Substantia nigra (tissue), 51 donors: ENCODE measurements at places on chromosomes 2 and 18.

- DNase-seq, result peak; percentile 51
Measured at GRCh38 chr2:239803766-239804115, 221.4 kb downstream of the NDUFA10 start.

- no peak for DNase-seq
Measured at GRCh38 chr18:7383002-7383980, 152.4 kb downstream of the LRRC30 start.

DNA sequence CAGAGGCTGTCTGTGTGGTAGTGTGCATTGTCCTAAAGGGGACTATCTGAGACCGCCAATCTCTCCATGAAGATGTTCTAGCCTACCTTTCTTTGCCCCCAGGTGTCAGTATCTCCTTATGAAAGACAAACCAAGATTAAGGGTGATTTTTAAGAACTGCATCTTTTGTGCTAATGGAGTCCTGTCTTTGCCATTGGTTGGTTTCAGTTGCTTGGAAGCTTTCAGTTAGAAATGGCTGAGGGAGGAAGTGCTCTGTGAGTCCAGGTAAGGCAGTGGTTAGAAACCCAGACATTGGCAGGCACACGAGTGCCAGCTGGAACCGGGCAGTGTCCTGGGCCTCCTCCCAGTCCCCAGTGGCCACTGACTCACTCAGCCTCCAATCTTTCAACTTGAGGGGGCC is 111.3 kb downstream of the DOCK10 start:
- no peak for DNase-seq

- DNase-seq, result no peak
Measured at GRCh38 chr18:48074929-48075706, 144.7 kb upstream of the SMAD2 start.

GRCh38 chr2:1742301-1742680 is 2.0 kb downstream of the PXDN start:
- no peak for DNase-seq

GRCh38 chr2:211455216-211455841 is 898.9 kb downstream of the CPS1 start:
- DNase-seq, result peak; percentile 39

DNA sequence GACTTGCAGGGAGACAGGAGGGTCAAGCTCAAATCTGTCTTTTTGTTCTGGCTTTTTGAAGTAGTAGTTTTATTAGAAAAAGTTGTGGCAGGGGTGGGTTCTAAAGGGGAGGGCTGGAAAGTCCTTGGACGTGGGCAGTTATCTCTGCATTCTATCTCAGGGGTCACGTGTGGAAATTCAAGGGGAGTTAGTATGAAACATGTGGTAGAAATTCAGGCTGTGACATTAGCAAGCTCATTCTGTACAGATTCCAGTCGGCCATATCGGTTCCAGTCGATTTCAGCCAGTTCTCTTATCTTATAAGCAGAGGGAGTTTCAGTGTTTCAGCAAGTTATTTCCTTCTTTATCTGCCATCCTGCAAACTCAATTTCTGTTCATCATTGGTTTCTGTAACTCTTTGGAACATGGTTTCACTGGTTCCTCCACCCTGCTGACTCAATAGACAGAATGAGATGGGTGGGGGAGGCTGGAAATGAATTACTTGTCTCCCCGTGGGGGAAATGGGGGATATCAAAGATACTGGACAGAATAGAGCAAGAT is 53.0 kb downstream of the RAB27B start:
- no peak for DNase-seq

DNA sequence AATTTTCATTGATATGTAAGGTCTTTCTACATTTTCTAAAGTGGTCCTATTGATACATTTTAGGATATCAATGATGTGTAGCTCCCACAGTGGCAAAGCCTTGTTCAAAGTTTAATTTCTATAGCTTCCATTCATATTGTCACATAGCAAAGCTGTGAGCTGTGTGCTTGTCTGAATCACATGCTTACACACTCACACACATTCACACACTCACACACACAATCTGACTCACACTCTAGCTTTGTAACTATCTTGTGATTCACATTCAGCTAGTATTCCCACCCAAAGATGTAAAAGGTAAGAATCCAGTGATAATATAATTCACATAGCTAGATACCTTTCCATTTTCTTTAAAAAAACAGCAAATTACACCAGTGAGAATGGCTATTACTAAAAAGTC is 58.7 kb downstream of the MAPRE2 start:
- no peak for DNase-seq

DNA sequence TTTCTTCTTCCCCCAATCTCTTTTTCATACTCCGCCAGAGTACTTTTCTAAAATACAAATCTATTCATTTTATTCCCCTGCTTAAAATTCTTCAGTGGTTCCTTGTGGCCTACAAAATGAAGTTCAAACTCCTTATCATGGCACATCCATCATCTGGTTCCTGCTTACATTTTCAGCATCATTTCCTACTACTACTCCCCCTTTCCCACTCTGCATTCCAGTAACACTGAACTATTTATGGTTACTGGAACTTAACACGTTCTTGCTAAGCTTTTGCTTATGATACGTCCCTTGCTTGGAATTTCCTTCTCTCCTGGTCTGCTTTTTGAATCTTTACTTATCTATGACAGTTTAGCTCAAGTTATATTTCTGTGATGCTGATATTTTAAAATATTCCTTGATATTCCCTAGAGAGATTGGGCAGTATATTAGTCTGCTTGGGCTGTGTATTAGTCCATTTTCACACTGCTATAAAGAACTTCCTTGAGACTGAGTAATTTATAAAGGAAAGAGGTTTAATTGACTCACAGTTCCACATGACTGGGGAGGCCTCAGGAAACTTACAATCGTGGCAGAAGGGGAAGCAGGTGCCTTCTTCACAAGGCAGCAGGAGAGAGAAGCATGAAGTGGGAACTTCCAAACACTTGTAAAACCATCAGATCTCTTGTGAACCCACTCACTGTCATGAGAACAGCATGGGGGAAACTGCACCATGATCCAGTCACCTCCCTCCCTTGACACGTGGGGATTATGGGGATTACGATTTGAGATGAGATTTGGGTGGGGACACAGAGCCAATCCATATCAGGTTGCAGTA is 53.2 kb downstream of the BMPR2 start:
- DNase-seq, result no peak

DNA sequence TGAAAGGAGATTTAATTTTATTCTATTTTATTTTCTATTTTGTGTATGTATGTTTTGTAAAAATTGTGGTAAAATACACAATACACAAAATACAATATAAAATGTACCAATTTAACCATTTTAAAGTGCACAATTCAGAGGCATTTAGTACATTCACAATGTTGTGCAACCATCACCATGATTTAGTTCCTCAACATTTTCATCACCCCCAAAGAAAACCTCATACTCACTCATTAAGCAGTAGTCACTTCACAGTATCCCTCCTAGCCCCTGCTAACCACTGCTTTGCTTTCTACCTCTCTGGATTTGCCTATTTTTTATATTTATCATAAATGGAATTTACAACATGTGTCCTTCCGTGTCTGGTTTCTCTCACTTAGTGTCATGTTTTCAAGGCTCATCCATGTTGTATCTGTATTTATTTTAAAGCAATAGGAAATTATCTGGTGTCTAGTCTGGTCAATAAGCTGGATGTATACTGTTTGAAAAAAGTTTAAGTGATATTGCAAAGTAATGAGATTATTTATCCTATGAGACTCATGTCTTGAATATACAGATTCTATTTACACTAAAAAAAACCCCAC is 77.9 kb upstream of the GLS start:
- no peak for DNase-seq

DNA sequence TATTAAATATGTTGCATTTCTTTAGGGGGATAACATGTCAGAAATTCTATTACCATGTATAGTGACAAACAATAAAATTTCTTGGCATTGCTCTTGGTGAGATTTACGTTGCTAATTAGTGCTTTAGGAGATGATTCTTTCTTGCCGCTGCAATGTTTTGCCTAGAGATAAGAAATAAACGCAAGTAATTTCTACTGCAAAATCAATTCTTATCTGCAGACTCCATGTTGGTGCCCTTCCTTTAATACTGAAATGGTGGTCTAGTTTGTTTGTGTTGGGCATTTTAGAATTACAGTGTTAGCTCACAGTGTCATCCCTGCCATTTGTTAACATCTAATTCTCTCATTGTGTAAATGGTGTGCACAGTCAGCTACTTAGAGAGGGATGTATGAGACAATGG is 34.6 kb downstream of the ASXL3 start:
- DNase-seq, result no peak

- DNase-seq, result no peak
Measured at GRCh38 chr2:233015019-233015645, 2.1 kb upstream of the NGEF start.

DNA sequence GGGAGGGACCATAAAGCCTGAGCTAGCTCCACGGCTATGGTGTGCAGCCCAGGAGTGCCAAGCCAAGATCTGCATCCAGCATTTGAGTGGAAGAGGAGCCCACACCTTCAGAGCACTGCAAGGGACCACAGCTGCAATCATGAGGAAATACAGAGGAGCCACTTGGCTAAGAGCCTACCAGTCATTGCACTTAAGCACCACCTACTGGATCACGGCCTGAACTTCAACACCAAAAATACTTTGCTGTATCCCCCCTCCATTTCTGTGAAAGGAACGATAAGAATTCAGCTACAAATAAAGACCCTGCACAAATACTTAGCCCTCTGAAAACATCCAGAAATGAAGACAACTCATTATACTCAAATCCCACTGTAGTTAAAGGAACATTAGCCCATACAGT is 545.3 kb downstream of the TSN start:
- no peak for DNase-seq

- no peak for DNase-seq
Measured at GRCh38 chr2:4217737-4218136, 514.4 kb downstream of the DCDC2C start.

DNA sequence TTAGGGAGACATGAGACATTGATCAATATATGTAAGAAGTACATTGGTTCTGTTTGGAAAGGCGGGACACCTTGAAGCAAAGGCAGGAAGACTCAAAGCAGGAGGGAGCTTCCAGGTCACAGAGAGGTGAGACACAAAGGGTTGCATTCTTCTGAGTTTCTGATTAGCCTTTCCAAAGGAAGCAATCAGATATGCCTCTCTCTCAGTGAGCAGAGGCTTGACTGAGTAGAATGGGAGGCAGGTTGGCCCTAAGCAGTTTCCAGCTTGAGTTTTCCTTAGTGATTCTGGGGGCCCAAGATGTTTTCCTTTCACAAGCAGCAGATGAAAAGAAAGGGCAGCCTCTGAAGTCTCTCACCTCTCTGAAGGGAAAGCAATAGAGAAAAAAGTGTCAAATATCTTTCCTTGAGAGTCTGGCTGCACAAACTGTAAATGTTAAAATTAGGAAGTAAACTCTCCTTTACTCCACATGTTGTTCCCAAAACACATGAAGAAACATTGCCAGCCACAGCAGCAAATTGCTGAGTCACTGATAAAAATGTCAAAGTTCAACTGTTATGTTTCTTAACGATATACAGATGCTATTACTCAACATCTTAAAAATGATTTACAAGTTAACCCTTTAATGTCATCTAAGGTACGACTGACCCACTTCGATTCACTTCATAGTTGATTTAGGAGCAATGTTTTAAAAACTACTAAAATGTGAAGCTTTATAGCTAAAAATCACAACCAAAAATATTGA is 40.3 kb downstream of the CYB5A start:
- no peak for DNase-seq

GRCh38 chr2:204650611-204651010 is 105.3 kb downstream of the PARD3B start:
- DNase-seq, result no peak

DNA sequence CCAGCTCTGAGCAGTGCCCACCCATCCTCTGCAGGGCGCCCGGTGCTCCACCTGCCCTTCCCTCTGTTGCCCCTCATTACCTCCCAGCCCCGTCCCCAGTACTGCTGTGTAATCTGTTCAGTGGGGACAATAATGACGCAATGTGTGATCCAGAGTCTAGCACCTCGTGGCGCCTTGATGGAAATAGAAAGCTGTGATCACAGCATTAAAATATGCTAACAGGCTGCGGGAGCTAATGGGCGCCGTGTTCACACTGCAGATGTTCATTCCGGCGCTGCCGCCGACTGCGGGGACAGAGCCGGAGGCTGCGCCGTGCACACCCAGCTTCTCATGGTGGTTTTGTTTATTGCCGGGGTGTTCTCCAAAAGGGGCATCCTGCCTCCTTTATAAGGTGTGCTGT is 235.2 kb downstream of the LDLRAD4 start:
- DNase-seq, result no peak

GRCh38 chr2:45821558-45822271 is 170.2 kb downstream of the PRKCE start:
- peak; percentile 73 for DNase-seq

- no peak for DNase-seq
Measured at GRCh38 chr2:189249171-189249570, 69.6 kb upstream of the COL5A2 start.

GRCh38 chr2:128086244-128086643 is 4.8 kb upstream of the UGGT1 start:
- no peak for DNase-seq

GRCh38 chr18:944440-944839 is 39.8 kb downstream of the ADCYAP1 start:
- no peak for DNase-seq

GRCh38 chr18:2894131-2894840 is 47.5 kb downstream of the EMILIN2 start:
- no peak for DNase-seq

- no peak for DNase-seq
Measured at GRCh38 chr2:159773886-159774285, 24.1 kb downstream of the CD302 start.

GRCh38 chr2:167069855-167070254 is 181.6 kb downstream of the XIRP2 start:
- no peak for DNase-seq

DNA sequence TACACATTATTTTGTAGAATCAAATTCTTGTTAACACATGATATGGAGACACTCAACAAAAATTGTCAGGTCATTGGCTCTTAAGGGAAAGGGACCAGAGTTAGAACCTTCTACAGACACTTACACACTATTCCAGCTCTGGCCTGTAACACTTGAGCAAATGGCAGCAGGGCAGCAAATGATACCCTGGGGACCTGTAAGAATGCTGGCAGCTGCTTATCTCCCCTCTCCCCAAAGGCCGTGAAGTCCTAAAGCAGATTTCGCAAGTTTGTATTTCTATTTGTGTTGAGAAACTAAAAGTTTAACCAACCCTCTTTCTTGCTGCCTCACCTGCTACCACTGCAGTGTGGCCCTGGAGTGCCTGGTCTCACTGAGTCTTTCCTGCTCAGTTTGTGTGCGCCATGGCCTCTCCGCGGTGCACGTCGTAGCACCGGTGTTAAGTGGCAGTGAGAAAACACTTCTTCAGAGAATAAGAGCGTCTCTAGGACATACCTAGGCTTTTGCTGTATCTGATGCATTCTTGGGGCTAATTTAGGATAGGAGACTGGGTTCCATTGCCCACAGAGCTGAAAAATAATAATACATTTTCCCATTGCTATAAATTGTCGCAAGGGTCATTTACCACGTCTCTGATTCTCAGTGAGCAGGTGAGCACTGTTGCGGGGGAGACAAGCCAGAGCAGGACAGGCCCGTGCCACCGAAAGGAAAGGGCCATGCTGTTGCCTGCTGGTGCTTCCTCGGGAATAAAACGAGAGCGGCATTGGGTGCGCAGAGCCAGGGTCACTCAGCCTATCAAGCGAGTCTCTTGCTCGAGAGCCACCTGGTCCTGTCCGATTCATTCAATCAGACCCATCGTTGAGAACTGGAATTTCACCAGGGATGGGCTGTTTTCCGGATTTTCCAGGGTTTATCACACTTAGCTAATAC is 204.9 kb downstream of the PTGR3 start:
- no peak for DNase-seq

GRCh38 chr2:59910166-59910565 is 643.3 kb downstream of the BCL11A start:
- no peak for DNase-seq

GRCh38 chr2:52639692-52640091 is 1127.9 kb upstream of the CHAC2 start:
- no peak for DNase-seq
